Muscle of leg (tissue), 16 donors: ENCODE measurements at places on chromosomes 5 and 9. TPM values are rescaled to one million over a fixed set of nuclear protein-coding genes. Genes with fewer than 3 reads are reported as not detected.
A peak's percentile ranks its signal among the peaks of the same experiment; 100 is the strongest.

Gene PCDH1
- 20.3 TPM for total RNA-seq

Gene SPINK7
- total RNA-seq, result not detected

DNA sequence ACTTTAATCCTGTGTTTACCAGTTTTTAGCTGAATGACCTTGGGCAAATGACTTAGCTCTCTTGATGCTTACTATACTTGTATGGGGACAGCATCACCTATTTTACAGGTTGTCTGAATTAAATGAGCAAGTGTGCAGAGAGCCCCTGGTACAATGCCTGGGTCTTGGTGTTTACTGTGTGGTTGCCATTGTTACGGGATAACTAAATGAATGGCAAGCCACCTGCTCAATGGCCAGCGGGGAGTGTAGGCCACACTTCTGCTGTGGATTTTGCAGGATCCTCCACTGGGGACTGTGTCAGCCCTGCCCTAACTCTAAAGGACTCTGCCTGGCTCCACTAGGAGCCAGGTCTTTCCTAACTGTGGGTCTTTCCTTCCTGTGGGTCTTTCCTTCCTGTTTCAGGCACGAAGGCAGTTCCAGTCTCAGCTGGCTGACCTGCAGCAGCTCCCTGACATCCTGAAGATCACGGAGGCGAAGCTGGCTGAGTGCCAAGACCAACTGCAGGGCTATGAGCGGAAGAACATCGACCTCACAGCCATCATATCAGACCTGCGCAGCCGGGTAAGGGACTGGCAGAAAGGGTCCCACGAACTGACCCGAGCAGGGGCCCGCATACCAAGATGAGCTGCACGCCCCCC is 10.3 kb upstream of the GLE1 start:
- peak; percentile 72 for DNase-seq

Gene IFNA2
- 0.09 TPM for total RNA-seq

Gene SLC6A19
- not detected for total RNA-seq
